ENCODE measurements at places on chromosomes 12 and 14.

- no peak for DNase-seq
Observed at GRCh38 chr12:93500667-93501066, 33.4 kb downstream of the MRPL42 start.

GRCh38 chr14:93056166-93056839 is 59.4 kb downstream of the ITPK1 start:
- DNase-seq: no peak

- no peak for DNase-seq
Observed at GRCh38 chr12:113479216-113479589, 7.5 kb upstream of the LHX5 start.

- DNase-seq: no peak
Observed at GRCh38 chr12:27982385-27982784, 9.9 kb upstream of the PTHLH start.

DNA sequence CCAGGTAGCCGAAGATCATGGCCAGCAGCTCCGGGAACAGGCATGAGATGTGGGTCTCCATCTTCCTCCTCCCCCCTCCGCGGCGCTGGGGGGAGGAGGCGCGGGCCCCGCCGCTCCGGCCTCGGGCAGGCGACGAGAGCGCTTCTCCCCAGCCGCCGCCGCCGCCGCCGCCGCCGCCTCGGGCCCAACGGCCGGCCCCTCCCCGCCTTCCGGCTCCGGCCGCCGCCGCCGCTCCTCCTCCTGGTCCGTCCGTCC is 448 bp downstream of the FBXL14 start:
- peak; percentile 58 for DNase-seq

DNA sequence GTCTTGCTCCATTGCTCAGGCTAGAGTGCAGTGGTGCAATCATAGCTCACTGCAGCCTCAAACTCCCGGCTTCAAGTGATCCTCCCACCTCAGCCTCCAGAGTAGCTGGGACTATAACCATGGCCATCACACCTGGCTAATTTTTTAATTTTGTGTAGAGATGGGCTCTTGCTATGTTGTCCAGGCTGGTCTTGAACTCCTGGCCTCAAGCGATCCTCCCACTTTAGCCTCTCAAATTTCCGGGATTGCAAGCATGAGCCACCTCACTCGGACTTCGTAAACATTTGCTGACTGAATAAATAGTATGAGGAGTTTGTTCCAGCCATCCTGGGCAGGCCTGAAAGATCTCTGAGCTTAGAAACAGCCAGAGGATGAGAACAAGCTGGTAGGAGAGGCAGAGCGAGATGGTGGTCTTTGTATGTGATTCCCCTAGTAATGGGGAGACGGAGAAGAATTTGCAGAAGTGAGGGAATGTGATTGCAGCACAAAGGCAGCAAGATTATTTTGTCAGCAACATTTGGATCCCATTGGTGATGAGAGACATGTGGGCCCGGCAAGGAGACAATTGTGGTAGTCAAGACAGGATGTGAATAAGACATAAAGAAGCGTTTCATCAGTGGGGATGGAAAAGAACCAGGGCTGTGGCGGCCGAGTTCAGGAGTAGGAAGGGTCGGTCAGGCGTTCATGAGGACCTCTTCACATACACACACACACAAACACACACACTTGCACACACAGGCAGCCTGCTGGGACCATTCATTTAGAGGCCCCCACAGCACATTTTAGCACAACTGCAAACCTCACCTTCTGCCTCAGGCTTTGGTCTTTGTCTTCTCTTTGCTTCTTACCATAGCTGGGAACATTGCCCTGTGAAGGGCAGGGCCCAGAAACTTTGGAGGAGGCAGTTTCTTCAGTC is 155.5 kb downstream of the ZFP36L1 start:
- DNase-seq: no peak

DNA sequence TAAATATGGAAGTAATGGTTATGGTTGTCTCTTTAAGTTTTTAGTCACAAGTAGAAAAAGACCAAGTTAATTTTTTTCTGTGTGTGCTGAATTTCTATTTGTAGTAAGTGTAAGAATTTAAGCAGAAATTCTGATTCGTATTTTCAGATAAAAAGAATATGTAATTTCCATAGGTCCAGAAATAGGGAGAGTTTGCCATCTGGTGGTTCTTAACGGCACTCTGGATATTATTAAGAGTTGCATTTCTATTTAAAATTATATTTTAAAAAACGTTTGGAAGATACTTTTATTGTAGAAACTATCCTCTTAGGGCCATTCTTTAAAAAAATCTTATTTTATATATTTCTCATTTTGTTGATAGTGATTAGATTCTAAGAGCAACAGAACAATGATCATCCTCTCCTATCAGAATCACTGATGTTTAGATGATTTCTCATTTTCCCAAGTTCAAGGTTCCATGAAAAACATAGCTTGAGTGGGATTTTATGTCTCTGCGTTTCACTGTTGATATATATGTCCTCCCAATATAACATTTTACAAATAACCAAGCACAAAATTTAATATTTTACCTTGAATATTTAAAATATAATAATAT is 88.3 kb downstream of the LRRK2 start:
- peak; percentile 34 for DNase-seq

DNA sequence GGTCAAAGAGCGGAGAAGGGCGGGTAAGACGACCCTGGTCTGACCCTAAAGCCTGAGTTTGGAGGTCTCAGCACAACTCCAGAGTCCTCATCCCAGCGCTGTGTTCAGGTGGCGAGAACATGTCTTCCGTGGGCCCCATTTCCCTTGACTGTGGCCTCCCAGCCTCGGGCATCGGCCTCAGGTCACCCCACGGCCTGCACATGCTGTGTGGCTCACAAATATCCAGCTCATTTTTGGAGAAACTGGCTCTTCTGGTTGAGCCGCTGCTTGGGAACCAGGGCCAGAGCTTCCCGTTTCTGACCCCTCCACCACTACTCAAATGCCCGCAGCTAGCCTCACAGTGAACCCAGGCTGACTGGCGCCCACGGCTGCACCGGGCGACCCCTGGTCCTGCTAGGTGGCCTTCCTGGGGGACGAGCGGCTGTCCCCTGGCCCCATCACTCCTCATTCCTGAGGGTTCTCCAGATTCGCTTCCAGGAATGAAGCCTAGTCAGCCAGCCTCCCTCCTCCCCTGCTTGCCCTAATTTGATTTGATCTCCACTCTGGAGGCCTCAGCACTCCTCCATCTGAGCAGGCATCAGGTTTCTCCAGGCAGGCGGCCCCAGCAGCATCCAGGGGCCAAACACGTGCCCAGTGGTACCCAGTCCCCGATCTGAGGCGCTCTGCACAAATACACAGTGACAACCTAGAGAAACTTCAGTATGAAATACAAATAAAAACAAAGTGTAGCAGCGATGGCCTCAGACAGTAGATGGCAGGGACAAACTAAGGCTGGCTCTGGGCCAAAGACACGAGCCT is 4.7 kb downstream of the P2RX2 start:
- DNase-seq: no peak

DNA sequence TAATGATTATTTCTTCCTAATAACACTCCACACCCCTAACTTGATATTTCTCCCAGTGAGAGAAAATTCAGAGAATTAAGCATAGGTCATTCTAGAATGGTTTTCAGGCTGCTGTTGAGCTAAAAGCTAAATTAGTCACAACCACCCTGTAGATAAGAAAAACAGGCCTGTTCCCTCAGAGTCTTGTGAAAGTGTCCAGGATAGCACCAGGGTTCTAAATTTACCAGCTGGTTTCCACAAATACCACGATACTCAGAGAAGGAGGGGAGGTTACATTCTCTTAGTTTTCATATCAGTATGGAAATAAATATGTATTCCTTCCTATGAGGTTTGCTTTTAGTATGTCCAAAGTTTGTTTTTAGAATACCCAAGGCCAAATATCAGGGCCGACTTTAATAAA is 66.0 kb upstream of the YARS2 start:
- no peak for DNase-seq

DNA sequence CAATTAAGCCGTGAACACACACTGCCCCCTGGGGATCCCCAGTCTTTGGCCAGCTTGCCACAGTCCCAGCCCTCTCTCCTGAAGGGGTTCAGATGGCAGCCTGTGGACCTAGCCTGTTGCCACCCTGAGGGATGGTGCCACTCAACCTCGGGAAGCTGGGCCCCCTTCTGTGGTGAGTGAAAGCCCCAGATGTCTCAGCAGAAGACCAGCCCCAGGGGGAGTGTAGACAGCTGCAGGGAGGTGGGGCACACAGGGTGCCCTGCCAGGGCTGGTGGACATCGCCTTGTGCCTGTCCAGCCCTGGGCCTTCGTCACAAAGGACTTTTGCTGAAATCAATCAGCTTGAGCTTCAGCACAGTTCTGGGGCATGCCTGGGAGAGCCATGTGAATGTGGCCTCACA is 32.4 kb downstream of the C14orf132 start:
- DNase-seq: no peak

DNA sequence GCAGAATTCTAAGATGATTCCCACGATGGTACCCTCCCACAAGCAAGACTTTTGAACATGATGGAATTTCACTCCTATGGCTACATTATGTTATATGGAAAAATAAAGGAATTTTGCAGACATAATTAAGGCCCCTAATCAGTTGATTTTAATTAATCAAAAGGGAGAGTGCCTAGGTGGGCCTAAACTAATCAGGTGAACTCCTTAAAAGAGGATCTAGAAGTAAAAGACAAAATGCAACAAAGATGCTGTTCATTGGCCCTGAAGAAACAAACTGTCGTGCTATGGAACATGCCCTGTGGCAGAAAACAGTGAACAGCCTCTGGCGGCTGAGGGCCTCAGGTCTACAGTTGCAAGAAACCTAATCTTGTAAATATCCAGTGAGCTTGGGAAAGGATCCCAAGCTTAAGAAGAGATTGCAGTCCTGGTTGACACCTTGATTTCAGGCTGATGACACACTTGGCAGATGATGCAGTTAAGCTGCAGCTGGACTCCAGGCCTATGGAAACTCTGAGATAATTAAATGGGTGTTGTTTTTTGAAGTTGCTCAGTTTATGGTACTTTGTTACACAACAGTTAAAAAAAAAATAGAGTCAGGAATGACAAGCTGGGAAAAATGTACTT is 13.8 kb downstream of the TMCC3 start:
- DNase-seq: peak; percentile 59

DNA sequence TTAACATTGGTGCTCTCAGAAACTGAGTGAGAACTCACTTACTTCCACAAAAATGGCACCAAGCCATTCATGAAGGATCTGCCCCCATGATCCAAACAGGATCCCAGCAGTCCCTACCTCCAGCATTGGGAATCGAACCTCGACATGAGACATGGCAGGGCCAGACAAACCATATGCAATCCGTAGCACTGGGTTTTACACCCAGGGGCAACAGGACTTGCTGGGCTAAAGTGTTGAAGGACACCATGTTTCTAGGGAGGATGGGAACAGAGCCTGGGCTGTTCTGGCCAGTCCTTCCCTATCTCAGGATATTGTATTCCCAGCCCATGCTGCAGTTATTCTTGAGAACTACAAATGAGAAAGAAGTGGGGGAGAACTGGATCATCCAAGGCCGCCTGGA is 36.6 kb downstream of the SERPINA3 start:
- DNase-seq: no peak

- DNase-seq: no peak
Observed at GRCh38 chr14:101780887-101781239, 19.4 kb downstream of the PPP2R5C start.

DNA sequence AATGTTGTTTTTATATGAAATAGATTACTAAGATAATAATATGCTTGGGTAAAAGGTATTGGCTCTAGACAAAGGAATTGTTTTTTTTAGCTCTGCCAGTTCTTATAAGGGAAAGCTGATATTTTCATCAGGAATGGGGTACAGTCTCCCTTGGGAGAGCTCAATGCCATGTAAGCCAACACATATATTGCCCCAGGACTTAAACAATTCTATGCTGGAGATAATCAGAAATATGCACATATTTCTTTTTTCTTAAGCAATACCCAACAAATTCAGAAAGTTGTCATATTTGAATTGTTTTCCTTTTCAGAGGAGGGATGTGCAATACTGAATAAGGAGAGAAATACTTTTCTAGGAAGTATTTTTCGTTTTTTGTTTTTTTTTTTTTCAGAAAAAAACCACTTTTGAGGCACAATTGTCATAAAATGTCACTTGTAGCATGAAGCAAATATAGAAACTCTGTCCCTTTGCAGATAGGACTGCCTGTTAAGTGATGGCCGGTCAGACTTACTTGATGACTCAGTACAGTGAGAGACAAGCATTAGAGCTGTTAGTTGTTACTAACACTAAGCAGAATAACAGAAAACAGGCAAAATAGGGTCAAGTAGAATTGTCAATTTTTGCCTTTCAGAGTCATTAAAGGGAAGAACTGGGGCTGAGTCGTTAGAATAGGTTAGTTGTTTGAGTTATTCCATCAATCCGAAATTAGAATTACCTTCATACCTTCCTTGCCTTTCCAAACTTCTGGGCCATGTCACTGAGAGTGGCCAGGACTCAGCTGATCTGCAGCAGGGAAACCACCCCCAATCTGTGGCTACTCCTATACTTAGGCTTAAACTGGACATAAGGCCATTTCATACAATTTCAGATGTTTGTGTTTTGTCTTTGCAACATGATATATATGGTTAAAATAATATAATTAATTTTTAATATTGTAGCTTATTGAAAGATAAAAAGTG is 168.1 kb downstream of the SLC38A4 start:
- DNase-seq: no peak

All from MCF 10A (cell line).